ENCODE measurements at places on chromosomes 12 and 14.

DNA sequence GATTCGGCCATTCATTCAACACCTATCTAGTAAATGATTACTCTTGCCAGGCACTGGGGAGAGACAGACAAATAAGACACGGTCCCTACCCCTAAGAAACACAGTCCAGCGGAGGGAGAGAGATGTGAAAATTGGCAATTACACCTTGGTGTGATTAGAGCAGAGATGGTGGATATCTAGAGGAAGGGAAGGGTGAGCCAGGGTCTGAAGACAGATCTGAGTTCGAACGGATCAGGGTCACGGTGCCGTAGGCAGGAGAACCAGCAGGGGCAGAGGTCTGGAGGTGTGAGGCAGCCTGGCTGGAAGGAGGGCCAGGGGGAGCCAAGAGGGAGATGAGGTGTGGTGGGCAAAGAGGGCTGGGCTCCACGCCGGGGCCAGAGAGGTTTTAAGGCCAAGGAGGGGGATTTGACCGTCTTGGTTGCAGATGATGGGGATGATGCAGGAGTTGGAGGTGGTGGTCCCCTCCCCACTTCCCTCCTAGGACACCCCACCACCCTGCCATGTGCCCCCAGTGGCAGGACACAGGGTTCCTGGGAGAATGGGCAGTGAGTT lies 27.1 kb downstream of the FAM222A start:
- no peak for DNase-seq

DNA sequence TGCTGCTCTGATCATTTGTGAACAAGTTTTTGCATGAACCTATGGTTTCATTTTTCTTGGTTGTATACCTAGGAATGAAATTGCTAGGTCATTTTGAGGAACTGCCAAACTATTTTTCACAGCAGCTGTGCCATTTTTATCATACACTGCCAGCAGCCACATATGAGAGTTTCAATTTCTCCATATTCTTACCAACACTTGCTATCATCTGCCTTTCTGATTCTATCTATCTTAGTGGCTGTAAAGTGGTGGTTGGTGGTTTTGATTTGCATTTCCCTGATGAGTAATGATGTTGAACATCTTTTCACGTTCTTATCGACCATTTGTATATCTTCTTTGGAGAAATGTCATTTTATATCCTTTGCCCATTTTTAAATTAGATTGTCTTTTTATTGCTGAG lies 146.1 kb downstream of the C12orf75 start:
- DNase-seq: no peak

DNA sequence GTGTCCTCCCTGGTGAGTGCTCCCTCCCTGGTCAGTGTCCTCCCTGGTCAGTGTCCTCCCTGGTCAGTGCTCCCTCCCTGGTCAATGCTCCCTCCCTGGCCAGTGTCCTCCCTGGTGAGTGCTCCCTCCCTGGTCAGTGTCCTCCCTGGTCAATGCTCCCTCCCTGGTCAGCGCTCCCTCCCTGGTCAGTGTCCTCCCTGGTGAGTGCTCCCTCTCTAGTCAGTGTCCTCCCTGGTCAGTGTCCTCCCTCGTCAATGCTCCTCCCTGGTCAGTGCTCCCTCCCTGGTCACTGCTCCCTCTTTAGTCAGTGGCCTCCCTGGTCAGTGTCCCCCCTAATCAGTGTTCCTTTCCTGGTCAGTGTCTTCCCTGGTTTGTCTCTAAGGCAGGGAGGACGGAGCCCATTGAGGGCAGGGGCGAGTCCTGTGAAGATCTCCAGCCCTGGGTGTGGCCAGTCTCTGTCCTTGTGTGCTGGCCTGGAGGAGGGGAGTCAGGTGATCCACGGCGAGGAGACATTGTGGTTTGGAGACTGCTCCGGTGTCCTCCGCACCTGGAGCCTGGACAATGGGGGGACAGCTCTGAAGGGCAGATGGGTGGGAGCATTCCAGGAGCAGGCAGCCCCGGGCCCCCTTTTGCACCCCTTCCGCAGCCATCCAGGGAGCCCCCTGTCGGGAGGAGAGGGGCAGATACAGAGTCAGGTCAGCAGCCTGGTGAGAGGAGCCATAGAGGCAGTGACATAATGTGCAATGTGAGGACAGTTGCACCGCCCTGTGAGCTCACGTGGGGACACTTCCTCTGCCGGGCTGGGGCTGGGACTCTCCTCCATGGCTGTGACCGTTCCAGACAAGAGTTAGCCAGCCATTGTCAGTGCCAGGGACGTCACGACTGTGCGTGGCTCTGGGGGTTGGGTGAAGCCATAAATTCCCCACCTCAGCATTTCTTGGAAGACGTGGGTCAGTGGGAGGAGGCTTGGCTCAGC lies 93.4 kb downstream of the ADGRD1 start:
- no peak for DNase-seq

- DNase-seq: no peak
Observed at GRCh38 chr12:15794836-15795235, 5.6 kb upstream of the EPS8 start.
